ENCODE measurements at places on chromosomes 4 and X. TPM values are rescaled to one million over a fixed set of nuclear protein-coding genes. Genes with fewer than 3 reads are reported as not detected.
A peak's percentile ranks its signal among the peaks of the same experiment; 100 is the strongest.

DNA sequence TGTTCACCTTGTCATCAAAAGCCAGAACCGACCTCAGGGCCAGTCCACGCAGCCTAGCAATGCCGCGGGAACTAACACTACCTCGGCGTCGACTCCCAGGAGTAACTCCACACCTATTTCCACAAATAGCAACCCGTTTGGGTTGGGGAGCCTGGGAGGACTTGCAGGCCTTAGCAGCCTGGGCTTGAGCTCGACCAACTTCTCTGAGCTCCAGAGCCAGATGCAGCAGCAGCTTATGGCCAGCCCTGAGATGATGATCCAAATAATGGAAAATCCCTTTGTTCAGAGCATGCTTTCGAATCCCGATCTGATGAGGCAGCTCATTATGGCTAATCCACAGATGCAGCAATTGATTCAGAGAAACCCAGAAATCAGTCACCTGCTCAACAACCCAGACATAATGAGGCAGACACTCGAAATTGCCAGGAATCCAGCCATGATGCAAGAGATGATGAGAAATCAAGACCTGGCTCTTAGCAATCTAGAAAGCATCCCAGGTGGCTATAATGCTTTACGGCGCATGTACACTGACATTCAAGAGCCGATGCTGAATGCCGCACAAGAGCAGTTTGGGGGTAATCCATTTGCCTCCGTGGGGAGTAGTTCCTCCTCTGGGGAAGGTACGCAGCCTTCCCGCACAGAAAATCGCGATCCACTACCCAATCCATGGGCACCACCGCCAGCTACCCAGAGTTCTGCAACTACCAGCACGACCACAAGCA lies 898 bp downstream of the UBQLN2 start:
- DNase-seq: peak; percentile 70

DNA sequence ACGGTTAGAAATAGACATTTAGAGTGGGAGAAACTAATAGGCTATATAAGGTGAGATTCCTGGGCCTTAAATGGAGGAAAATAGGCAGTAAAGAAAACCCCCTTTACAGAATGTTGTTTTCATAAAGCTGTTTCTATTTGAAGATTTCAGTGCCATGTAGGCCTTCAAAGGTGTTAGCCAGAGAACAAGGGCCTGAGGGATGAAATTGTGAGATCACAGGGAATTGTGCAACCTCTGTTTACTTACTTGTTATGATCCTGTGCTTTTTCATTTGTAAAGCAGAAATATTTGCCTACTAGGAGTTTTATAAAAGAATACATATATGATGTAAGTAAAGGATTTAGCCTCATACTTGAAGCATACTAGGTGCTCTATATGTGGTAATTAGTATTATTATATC lies 272.9 kb upstream of the ARX start:
- no peak for DNase-seq

CENPE gene
- 54.0 TPM for total RNA-seq

RAB41 gene
- total RNA-seq: not detected

GRCh38 chrX:118373538-118373937 lies 27.6 kb downstream of the WDR44 start:
- DNase-seq: no peak

GRCh38 chr4:183506389-183506735 lies 1.5 kb downstream of the ING2 start:
- no peak for DNase-seq

AMOT gene
- total RNA-seq: 1.1 TPM

DNA sequence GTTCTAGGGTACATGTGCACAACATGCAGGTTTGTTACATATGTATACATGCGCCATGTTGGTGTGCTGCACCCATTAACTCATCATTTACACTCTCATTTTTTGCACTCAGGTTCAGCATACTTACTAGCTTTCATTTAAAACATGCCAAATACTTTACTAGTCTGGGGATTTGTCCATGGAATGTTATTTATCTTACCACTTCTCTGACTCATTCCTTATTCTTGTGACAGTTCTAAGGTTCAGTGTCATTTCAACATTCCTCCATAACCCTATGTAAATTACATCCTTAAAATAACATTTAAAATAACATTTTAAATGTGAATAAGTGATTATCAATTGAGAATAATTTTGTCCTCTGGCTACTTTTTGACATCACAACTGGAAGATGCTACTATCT lies 19.5 kb upstream of the SYTL5 start:
- DNase-seq: no peak

GRCh38 chr4:150008546-150008945 lies 69.7 kb upstream of the DCLK2 start:
- no peak for DNase-seq

- no peak for DNase-seq
These were observed 89.4 kb downstream of the EFNB1 start for GRCh38 chrX:68918202-68918601.

HELQ gene
- 10.1 TPM for total RNA-seq

TASL gene
- 1.7 TPM for total RNA-seq

MAP3K15 gene
- total RNA-seq: 1.0 TPM

DNA sequence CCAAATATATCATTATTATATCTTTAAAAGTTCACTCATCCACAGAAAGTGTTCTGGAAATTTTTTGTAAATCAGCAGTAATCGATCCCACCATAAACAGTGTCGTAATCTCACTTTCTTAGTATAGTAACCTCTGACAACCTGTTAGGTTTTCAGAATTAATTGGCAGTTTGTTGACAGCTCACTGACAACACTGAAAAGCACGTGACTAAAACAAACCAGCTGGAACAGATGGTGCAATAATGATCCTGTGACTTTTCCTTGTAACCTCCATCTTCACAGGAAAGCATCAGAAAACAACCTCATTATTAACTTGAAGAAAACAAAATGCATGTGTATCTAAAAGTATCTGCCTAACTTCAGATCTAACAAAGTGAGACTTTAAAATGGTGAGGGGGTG lies 48.5 kb downstream of the FSTL5 start:
- DNase-seq: no peak

DNA sequence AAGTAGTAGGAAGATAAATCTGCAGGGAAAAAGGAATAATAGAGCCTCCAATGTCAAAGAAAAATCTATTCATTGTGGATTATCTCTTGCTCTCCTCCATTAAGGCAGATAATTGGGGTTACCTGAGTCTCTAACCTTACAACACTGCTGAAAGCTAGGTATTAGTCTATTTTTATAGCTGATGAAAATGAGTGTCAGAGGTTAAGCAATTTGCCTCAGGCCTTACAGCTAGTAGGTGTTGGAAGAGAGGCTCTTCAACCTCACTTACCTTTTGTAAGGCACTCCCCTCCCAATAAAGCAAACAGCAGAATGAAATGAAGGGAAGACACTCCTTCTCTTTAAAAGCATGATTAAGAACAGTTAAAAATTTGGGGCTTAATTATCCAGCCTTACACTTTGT lies 45.4 kb upstream of the GAB1 start:
- no peak for DNase-seq

DNA sequence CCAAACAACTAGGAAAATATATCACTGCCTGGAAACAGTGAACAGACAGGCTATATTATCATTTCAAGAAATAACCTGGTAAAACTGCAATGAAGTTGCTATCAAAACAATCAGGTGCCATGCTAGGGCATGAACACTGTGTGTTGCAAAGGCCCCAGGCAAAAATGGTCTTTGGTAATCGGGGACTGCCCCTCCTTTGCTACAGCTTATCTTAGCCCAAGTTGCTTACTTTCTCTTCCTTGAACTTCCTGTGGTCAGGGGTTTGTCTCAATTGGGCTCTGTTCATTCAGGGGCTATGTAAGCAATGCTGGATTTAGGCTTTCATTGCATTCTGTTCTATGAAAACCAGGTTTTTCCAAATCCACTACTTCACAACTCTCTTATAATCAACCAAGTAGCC lies 30.4 kb downstream of the SCML1 start:
- DNase-seq: no peak

DNA sequence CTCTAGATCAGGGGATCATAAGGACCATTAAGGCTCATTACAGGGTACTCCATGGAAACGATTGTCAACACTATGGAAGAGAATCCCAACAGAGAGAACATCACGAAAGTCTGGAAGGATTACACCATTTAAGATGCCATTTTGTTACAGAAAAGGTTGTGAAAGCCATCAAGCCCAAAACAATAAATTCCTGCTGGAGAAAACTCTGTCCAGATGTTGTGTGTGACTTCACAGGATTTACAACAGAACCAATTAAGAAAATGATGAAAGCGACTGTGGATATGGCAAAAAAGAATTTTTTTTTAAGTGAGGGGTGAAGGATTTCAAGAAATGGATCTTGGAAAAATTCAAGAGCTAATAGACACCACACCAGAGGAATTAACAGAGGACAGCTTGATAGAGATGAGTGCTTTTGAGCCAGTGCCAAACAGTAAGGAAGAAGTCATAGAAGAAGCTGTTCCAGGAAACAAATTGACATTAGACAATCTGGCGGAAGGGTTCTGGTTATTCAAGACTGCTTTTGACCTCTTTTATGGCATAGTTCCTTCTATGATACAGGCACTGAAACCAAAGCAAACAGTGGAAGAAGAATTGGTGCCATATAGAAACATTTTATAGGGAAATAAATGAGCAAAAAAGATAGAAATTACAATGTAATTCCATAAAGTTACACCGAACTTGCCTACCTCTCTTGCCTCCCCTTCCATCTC lies 17.3 kb upstream of the LSM6 start:
- no peak for DNase-seq

GRCh38 chr4:92303621-92304027 lies at the start of gene GRID2:
TSS of gene GRID2 (plus strand) at chr4:92303966.
- no peak for DNase-seq

GRCh38 chr4:150256225-150256620 lies 178.0 kb downstream of the DCLK2 start:
- DNase-seq: no peak

SLC7A11 gene
- 4.9 TPM for total RNA-seq

GRCh38 chrX:136076942-136077341 lies 70.4 kb upstream of the FHL1 start:
- no peak for DNase-seq

FGFR3 gene
- total RNA-seq: not detected

- peak; percentile 49 for DNase-seq
These were observed 1.9 kb downstream of the BCORL1 start for GRCh38 chrX:129984111-129984958.

GRCh38 chrX:54172455-54172854 lies 10.6 kb downstream of the FAM120C start:
- DNase-seq: no peak

GRCh38 chr4:123706973-123707372 lies 310.4 kb downstream of the SPRY1 start:
- DNase-seq: no peak

- DNase-seq: no peak
These were observed 240.4 kb upstream of the BMP3 start for GRCh38 chr4:80790152-80790551.

DNA sequence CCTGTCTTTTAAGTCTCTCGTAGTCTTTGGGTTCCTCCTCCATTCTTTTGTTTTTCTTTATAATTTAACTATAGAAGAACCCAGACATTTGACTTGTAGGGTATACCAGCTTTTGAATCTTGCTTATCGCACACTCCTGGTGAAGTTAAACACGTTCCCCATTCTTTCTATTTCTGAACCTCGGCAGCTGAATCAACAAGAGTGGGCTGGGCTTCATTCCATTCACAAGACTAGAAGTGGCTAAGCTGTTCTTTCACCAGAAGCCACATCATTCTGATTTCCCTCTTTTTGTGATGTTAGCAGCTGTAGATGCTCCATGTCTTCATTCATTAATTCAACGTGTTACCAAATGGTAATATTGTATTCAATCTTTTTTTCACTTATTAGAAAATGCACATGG lies 167.9 kb downstream of the CORIN start:
- DNase-seq: no peak

GRCh38 chrX:31132821-31133241 lies 61.0 kb upstream of the FTHL17 start:
- peak; percentile 9 for DNase-seq

DNA sequence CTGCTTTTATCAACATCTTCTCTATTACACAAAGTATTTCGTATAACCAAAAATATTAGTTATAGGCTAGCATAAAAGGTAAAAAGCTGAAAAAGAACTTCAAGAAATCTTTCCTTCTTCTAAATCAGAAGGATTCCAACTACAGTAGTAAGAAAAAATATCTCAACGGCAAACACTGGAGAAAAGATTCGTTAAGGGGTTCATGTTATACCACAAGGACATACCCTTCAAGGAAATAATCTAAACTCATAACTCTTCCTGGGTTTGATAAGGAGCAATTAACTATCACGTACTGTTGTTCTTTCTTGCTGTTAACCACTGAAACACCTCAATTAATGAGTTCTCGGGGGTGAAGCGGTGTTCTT lies 1.5 kb downstream of the SMIM14 start:
- DNase-seq: no peak

DNA sequence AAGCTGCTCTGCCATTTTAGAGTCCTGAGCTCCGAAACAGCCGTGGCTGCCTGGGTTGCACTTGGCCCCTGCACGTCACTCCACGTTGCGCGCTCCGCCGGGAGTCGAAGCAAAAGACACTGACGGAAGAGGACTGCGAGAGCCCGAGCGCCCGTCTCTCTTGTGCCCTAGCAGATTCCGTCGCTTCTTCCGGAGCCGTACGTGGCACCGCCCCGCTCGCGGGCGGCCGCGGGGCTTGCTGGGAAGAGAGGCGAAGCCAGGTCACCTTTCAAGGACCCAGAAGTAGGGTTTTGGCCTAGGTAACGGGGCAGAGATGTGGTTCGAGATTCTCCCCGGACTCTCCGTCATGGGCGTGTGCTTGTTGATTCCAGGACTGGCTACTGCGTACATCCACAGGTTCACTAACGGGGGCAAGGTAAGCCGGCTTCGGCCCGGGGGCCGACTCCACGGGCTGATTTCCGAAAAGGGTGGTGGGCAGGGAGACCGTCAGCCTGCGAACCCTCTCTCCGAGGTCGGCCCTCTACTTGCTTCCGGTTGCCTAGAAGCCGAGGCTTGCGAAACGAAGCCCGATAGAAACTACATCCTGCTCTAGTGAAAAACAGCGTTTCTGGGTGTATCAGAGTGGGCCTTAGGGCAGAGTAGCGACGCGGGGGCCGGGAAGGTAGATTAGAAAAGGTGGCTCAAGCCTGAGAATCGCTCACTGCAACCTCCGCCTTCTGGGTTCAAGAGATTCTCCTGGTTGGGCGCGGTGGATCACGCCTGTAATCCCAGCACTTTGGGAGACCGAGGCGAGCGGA lies at the start of the genes NDUFA1 and RNF113A:
Gene NDUFA1 (plus strand): TSS at position 234 of the 797 bp plus-strand sequence. CDS start 80 bp downstream, at position 314.
Gene RNF113A (minus strand): TSS at position 135 of the 797 bp plus-strand sequence. CDS start 120 bp downstream, at position 15.
- DNase-seq: peak; percentile 91

DNA sequence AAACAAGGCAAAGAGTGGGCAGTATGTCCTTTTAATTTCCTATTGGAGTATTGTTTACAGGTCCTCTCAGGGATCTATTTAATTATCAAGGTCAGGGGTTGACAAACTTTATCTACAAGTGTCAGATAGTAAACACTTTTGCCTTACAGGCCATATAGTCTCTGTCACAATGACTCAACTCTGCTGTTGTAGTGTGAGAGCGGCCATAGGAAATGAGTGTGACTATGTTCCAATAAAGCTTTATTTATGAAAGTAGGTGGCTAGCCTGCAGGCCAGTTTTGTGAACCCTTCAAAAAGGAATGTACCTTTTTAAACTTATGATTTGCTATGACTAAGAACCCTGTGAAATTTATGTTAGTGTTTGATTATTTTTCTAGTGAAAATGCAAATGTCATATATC lies 156.1 kb downstream of the GPAT3 start:
- peak; percentile 5 for DNase-seq

GRCh38 chr4:11549525-11549924 lies 120.8 kb upstream of the HS3ST1 start:
- DNase-seq: no peak

- peak; percentile 17 for DNase-seq
These were observed 13.4 kb upstream of the CHIC2 start for GRCh38 chr4:54077812-54078211.

UGT2B11 gene
- not detected for total RNA-seq

Measured in activated CD4-positive, alpha-beta T cell treated with anti-CD3 and anti-CD28 coated beads for 36 hours (primary cell).